ENCODE measurements at places on chromosomes 7 and 10.

- no peak for DNase-seq
Observed at GRCh38 chr7:70215491-70215890, 617.2 kb downstream of the AUTS2 start.

GRCh38 chr10:15106352-15107013, 9.3 kb downstream of the RPP38 start:
- DNase-seq, result no peak

DNA sequence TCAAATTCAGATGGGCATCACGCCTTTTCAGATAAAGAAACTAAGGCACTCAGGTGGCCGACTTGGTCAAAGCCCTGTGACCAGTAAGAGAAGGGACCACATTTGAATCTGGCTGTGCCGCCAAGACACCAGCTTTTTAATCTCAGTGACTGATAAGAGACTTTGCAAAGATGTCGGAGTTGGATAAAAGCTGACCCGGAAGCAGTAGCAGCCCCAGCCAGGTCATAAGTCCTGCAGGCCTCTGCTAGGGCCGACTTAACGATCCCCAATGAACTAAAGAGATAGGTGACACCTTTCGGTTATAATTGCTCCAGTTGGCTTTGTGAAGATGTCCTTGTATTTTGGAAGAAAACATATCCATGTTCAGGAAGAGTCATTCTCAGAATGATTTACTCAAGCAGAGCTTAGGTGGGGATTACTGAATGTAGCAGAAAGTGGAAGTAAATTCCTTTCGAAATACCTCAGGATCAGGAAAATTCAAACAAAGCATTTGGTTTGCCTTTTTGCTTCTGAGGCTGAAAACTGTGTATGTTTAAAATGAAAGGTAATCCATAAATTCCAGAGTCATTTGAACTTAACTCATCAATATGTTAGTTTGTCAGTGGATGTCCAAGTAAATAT, 164.2 kb upstream of the PITRM1 start:
- DNase-seq, result no peak

DNA sequence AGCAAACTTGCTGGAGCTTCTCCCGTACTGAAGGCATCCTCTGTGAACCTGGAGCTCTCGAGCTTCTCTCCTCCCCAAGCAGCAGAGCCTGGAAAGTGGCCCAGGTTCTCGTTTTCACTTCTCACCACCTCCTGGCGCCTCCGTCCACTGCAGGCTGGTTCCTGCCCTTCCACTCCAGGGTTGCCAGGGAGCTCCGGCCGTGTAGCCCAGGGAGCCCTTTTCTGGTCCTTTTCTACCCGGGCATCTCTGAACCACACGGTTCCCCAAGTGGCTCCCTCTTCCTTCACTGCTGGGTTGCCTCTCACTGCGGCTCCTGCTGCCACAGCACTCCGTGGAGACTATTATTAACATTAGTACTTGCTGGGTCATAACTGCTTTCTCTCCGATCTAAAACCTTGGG, 208.6 kb upstream of the PPP2R2D start:
- no peak for DNase-seq

- DNase-seq, result no peak
Observed at GRCh38 chr7:71843676-71844075, 568.5 kb downstream of the CALN1 start.

GRCh38 chr10:75403939-75404814, 2.6 kb upstream of the ZNF503 start:
- no peak for DNase-seq

- DNase-seq, result no peak
Observed at GRCh38 chr7:7157177-7157886, 25.0 kb upstream of the C1GALT1 start.

DNA sequence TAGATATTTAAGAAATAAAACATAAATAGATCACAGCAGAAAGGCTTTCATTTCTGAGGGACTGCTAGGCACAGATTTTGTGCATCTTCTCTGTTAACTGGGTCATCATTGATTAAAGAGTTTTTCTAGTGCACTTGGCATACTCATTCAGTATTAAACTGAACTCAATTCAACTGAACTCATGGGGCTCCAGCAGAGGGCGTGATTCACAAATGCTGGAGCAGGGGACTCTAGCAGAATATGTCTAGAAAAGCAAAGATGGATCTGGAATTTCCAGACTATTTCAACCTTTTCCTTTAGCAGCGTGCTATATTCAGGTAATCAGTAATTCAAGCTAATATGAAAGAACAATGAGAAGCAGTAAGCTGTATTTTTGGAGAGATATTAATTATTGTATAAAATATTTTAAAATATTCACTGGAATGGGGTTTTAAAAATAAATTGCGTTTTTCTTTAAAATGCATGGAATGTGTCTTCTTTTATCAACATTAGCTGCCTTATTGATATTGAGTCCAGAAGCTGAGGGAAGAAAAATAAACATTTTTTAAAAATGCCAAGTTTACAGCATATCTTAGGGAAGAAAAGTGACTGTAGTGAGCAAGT, 296.8 kb upstream of the CACNA2D1 start:
- DNase-seq, result no peak

GRCh38 chr7:109890622-109891021, 1200.3 kb upstream of the LRRN3 start:
- no peak for DNase-seq

GRCh38 chr10:110456523-110457091, 41.1 kb upstream of the DUSP5 start:
- DNase-seq, result no peak

Data from retinal pigment epithelial cell (primary cell).